ENCODE measurements at places on chromosomes 12 and 14.

GRCh38 chr12:93583627-93584392, 11.3 kb downstream of the SOCS2 start:
- no peak for DNase-seq

- DNase-seq, result no peak
Measured at GRCh38 chr12:109732321-109733305, 19.0 kb downstream of the FAM222A start.

DNA sequence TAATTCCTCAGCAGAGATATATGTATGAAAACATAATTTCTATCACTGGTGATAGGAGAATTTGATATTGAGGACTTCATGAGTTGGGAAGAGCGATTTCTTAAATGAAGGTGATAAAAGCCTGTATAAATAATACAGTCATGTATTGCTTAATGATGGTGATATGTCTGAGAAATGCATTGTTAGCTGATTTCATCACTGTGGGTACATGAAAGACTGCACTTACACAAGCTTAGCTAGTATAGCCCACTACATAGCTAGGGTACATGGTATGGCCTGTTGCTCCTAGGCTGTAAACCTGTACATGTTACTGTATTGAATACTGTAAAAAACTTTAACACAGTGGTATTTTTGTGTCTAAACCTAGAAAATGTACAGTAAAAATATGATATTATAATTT, 63.4 kb downstream of the ANO4 start:
- DNase-seq, result no peak

DNA sequence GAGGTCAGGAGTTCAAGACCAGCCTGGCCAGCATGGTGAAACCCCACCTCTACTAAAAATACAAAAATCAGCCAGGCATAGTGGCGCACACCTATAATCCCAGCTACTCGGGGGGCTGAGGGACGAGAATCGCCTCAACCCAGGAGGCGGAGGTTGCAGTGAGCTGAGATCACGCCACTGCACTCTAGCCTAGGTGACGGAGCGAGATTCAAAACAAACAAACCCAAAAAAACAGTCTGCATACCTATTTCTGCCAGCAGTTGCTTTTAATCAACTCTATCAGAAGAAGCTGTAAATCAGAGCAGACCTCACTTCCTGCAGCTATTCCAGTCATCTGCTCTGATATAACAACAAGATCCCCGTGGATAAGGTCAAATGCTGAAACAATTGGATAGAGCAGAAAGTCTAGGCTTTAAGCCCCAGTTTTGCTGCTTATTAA, 50.5 kb downstream of the LIMA1 start:
- DNase-seq, result no peak

DNA sequence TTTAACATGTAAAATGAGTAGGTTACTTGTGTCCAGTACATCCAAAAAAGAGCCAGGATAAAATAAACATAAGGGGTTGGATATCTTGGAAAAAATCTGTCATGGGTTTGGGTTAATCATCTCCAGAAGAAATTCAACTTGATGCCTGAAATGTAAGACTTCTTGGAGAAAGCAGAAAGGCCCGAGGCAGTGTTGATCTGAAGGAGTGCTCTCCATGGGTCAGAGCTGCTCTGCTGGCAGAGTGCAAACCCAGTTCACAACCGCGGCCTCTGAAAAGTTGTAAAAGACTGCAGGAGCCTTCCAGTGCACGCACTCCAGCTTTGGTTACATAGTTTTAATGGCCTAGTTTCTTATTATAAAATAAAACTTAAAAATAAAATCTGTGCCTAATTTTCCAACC, 97.3 kb upstream of the ALX1 start:
- no peak for DNase-seq

GRCh38 chr12:58640314-58640713, 280.0 kb downstream of the LRIG3 start:
- no peak for DNase-seq

DNA sequence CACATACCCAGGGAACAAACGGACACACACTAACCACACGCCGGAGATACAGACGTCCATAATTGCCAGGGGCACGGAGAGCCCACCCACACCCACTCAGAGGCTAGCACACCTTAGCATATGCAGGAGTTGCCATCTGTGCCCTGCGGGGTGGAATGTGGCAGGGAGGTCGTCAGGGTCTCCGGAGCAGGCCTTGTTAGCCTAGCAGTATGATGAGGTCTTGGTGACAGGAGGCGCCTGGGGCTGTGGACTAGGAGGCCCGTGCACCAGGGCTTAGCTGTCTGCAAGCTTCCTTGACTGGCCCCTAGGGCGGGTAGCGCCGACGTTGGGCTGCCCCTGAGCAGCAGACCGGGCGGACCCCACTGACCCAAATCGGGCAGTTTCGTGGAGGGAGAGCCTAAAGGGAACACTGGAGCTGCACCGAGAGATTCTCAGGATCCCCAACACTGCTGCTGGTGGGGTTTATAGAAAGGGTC, 10.0 kb downstream of the STAC3 start:
- DNase-seq, result no peak

DNA sequence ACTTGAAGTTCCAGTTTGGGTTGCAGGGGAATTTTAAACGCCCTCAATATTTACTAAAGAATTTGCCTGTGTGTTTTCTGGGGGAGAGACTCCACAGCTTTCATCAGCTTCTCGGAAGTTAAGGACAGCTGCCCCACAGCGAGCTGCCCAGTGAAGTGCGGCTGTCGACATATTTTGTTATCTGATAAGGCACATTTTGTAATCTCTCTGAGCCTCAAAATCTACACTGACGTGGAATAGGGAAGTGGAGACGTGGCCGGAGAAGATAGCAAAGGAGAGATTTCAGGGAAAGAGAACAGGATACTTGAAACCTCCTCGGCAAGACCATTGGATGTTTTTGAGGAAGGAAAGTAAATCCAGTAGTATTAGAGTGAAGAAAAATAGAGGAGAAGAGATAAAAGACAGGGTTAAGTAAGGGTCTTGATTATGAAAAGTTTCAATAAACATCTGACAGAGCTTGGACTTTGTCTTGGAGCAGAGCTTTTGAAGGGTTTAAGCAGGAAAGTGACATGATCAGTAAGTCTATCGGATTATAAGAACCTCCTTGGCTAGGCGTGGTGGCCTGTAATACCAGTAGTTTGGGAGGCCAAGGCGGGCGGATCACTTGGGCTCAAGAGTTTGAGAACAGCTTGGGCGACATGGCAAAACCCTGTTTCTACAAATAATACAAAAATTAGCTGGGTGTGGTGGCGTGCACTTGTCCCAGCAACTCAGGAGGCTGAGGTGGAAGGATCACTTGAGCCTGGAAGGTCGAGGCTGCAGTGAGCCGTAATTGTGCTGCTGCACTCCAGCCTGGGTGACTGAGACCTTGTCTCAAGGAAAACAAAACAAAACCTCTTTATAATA, 1.1 kb downstream of the POLR3B start:
- no peak for DNase-seq

DNA sequence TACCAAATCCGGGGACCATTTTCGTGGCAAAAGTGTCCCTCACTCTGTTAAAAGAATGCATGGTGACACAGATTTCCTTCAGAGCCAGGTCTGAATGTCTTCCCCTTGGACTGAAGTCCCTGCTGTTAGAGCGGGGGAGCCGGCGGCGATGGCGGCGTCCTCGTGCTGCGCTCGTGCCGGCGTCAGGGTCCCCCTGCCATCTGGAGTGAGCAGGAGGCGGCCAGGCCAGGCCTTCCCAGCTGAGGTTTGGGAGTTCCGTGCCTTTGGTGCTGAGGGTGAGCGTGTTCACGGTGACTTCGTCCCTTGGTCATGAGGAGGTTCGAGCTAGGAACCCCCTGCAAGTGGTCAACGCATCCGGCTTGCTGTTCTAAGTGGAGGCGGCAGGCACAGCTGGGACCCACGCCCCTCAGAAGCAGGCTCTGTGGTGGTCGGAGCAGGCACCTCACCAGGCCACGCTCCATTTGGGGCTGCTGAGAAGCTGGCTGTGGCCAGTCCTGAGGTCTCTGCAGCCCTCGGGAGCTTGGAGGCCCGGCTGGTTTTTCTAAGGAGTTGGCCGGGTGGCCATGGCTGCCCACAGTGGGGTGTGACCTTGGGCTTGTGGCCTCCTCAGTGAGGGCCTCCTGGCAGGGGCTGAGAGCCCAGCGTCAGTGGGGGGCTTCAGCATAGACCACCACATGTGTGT, 9.5 kb downstream of the ZFYVE21 start:
- no peak for DNase-seq

GRCh38 chr14:52910572-52910971, 40.3 kb downstream of the FERMT2 start:
- no peak for DNase-seq

- no peak for DNase-seq
Measured at GRCh38 chr14:64060648-64061096, 207.9 kb downstream of the SYNE2 start.

GRCh38 chr12:24499151-24500146, 449.5 kb downstream of the BCAT1 start:
- DNase-seq, result no peak

- DNase-seq, result no peak
Measured at GRCh38 chr14:37088356-37089215, 83.8 kb downstream of the SLC25A21 start.

GRCh38 chr12:104707194-104707593, 250.4 kb downstream of the CHST11 start:
- no peak for DNase-seq

DNA sequence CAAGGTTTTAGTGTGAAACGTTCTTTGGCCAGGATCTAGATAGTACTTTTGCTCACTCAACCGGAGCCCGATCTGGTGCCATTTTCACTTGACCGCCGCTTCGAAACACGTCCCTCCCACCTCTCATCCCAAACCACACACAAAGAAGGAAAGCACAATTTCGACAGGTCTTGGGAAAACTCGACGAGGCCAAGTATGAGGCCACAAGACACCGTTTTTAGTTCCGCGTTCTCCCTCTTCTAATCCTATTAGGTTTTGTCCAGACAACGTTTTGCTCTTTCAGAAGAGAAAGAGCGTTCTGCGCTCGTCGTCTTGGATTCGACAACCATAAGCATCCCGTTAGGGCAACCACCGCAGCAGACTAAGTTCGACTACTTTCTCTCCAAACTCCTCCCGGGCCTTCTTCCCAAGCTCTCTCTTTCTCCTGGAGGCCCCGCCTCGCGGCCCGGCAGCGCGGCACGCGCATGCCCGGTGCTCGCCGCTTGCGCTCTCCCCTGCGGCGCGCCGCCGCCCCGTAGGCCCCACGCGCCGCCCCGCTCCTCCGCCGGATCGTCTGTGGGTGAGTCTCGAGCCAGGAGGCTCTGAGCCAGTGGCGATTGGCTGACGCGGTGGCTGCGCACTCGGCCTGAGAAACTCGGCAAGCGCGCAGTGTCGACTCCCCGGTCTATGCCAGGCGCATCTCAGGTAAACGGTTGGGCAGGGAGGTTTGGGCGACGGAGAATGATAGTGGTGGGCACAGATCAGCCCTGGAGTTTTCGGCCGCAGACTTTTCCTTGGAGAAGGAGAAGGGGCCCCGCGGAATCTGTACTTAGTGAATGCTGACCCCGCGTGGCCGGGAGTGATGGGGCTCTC, at the start of gene MIPOL1:
MIPOL1 (plus strand) TSS at position 517 of the 852 bp plus-strand sequence. CDS start 49,952 bp downstream, outside the sequence.
- DNase-seq, result no peak

- no peak for DNase-seq
Measured at GRCh38 chr14:86774916-86775315, 1218.1 kb downstream of the GALC start.

DNA sequence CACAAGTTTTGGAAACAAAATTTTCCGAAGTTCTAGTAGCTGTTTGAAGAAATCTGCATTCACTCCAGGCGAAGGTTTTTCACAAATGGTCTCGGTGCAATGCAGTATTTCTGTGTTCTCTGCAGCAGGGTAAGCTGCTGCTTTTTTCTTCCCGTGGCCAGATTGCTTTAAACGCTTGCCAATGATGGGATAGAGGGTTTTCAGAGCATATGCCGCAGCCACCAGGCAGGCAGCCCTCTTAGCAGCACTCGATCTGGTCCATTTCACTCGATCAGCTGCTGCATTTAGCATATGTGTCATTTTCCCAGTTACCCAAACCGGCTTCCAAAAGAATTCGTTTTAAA, 315 bp downstream of the ABCD2 start:
- no peak for DNase-seq

- no peak for DNase-seq
Measured at GRCh38 chr14:86491743-86492142, 961.8 kb downstream of the FLRT2 start.

DNA sequence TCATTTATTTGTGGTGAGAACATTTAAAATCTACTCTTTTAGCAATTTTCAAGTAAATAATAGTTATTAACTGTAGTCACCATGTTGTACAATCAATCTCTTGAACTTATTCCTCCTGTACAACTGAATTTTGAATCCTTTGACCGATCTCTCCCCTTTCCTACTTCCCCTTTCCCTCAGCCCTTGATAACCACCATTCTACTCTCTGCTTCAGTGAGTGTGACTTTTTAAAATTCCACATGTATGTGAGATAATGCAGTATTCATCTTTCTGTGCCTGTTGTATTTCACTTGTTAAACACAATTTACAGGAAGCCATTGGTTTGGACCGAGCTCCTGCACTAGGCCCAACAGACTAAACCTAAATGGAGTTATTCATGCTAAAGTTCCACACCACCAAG, 458.9 kb upstream of the PDE3A start:
- DNase-seq, result no peak

- DNase-seq, result no peak
Measured at GRCh38 chr12:56787498-56787897, 24.4 kb downstream of the HSD17B6 start.

- no peak for DNase-seq
Measured at GRCh38 chr12:12721176-12721751, 4.1 kb downstream of the CDKN1B start.

GRCh38 chr12:74890237-74890599, 319.4 kb downstream of the KCNC2 start:
- no peak for DNase-seq

- no peak for DNase-seq
Measured at GRCh38 chr12:75922944-75923642, 108.5 kb downstream of the PHLDA1 start.

- peak; percentile 65 for DNase-seq
Measured at GRCh38 chr12:127381043-127381668, 885.8 kb upstream of the TMEM132C start.

- no peak for DNase-seq
Measured at GRCh38 chr12:112275836-112276235, 106.4 kb downstream of the HECTD4 start.

GRCh38 chr14:106062502-106063272, 536.3 kb downstream of the TMEM121 start:
- DNase-seq, result no peak

All from GM12891 (cell line).